Activated naive CD8-positive, alpha-beta T cell treated with anti-CD3 and anti-CD28 coated beads, Interleukin-2, amount 50 U/mL, for 16 hours (primary cell): ENCODE measurements at places on chromosomes 7 and 10.

- DNase-seq = no peak
Measured at GRCh38 chr7:83271212-83272099, 108.8 kb upstream of the PCLO start.

DNA sequence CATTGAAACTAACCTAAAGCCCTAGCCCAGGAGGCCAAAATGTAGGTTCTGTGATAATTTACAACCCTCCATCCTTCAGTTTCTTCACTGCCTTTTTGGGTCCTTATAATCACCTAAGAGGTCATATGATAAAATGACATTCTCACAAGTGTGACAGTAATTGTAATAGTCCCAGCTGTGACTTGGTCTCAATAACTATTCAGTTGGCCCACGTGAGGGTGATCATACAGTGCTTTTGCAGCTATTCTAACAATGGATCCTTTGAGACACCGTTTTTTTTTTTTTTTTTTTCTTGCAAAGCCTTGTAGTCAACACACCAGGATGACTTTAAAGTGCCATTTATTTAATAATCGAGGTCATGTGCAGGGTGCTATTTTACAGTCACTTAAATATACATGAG lies 760.0 kb downstream of the PHTF2 start:
- DNase-seq = no peak

DNA sequence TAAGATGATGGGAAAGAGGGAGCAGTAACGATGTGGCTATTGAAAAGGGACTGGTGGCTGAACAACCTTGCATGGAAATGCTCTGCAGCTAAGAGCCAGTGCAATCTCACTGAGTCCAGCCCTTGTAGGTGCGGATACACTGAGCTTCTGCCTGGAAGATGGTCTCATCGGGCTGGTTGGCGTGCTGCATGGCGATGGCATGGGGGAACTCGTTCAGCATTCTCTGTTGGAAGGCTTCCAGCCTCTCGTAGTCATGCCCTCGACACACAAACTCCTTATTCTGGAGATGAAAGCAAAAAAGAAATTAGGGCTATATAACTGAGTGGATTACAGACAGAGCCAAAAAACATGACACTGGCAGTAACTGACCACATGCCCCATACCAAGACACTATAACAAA lies 197.8 kb upstream of the IMMP2L start:
- no peak for DNase-seq

- DNase-seq = no peak
Measured at GRCh38 chr10:22580711-22581110, 133.7 kb downstream of the PIP4K2A start.

- no peak for DNase-seq
Measured at GRCh38 chr10:33441561-33441960, 107.1 kb upstream of the NRP1 start.

DNA sequence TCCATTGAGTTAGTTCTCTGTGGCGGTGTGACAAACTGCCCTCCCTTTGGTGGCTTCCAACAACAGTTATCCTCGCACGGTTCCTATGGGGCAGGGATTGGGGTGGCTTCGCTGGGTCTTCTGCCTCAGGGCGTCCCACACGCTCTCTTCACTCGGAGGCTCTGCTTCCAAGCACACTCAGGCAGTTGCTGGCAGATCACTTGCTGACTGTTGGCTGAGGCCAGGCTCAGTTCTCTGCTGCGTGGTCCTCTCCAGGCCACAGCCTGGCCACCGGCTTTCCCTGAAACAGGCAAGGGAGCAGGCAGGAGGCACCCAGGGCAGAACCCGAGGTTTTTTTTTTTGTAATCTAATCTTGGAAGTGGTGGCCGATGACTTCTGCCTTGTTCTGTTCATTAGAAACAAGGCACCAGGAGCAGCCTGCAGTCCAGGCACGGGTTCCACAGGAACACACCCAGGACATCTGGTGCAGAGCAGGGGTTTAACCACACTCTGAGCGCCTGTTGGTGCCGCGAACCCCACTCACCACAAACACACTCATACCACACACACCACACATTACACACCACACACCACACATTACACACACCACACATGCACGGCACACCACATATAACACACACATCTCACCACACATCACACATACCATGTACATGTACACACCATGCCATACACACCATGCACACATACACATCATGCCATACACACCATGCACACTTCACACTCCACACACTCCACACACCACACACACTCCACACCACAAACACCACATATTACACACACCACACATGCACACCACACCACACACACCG lies 112.2 kb downstream of the PTPN20 start:
- no peak for DNase-seq

DNA sequence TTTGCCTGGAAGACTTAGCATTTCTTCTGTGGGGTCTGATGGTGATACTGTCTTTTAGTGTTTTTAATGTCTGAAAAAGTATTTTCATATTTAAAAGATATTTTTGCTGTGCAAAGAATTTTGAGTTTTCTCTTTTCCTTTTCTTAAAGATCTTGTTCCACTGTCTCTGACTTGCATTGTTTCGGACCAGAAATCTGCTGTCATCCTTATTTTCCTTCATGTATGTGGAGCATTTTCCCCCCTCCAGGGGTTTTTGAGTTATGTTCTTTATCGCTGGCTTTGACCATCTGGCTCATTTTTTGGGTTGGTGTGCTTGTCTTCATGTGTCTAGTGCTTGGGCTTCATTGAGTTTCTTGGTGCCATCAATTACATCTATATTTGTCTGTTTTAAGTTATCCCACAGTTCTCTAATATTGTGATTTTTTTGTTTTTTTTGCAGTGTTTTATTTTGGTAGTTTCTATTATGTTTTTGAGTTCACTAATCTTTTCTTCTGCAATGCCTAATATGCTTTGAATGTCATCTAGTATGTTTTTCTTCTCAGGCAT lies 119.9 kb downstream of the MGMT start:
- DNase-seq = no peak

GRCh38 chr10:120205368-120206018 lies 251.5 kb upstream of the PLPP4 start:
- DNase-seq = no peak

GRCh38 chr7:105808703-105809590 lies 67.5 kb downstream of the ATXN7L1 start:
- peak; percentile 70 for DNase-seq

GRCh38 chr10:95397747-95398146 lies 106.9 kb upstream of the PDLIM1 start:
- DNase-seq = no peak

DNA sequence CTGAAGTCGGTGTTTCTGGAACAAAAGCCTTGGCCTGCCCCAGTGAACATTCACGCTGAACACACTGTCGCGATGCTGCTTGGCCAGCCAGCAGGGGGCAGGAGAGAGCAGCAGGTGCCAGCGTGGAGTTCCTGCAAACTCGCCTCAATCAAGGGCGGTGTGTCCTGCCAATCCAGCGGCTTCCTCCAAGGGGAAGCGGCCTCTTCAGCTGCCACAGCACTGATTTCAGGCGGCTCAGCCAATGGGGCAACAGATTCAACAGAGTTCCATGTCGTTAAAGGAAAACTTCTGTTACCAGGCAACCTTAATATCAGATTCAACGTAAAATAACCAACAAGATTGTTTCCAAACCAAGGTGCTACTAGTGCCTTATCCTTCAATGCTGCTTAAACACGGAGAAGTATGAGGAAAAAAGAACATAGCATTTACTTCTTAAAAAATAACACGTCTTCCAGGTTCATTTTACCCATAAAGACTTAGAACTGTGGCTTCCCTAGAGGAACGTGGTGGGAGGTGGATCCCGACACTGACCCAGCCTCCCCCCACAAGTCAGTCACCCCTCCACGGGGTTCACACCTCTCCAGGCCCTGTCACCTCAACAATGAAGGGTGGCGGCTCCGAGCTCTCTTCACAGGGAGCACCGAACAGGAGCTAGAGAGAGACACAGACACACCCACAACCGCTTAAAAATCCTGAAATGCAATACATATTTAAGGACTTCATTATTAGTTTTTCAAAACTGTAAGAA lies 178.2 kb downstream of the DIP2C start:
- peak; percentile 54 for DNase-seq

DNA sequence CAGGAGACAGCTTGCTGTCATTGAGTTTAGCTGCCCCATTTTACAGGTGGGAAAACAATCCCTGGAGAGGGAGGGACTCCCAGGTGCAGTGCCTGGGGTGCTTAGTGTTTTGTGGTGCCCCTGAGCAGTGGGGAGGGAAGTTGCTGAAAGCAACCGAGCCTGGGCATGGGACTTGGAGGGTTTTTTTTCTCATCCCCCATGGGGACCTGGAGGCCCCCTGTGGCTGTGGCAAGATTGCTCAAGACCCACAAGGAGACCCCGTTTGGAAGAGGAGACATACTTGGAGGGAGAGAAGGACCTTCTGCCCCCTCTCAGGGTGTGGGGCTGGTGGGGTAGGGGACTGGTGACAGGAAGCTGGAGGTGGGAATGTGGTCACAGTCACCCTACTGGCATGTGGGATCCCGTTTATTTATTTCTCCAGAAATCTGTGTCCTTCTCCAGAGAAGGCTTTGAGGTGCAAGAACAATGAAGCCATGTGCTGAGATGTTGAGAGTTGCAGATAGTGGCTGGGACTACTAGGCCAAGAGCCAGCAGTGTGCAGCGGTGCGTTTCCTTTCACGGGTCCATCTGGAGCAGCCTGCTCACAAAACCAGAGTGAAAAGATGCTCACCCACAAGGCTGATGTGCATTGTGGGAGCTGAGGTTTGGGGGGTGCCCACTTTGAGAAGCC lies 21.5 kb downstream of the ZMIZ1 start:
- no peak for DNase-seq

DNA sequence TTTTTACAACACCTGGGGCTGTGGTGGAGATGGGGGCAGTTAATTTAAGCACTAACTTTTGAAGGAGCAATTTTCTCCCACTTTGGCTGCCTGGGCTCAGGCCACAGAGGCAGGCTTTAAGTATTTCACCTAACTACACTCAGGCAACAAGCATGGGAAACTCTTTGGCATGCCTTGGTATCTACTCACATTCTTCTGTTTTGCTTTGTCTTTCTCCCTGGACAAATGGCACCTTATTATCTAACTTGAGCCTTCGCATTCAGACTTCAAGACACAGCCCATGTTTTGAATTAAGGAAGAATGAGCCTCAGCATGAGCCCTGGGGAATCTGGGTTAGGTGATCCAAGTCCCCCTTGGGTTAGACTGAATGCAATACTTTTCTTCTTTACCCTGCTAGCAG lies 31.8 kb upstream of the BMPER start:
- DNase-seq = no peak

GRCh38 chr10:125629758-125630376 lies 53.1 kb downstream of the TEX36 start:
- no peak for DNase-seq

DNA sequence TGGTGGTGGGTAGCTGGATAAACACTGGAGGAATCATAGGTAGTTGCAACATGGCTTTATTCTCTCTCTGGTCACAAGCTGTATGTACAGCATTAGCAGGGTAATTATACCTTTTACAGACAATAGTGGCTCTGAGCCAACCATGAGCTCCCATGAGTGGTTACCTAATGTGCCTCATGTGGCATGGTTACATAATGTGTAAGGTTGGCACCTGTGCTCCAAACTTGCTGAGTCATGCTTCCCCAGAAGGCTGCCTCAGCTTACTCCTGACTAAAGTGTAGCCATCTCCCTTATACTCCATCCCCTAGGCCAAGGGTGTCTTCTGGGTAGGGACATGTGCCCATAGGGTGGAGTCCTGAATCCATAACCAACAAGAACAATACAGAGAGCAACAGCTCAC lies 345.3 kb upstream of the SEMA3C start:
- no peak for DNase-seq

DNA sequence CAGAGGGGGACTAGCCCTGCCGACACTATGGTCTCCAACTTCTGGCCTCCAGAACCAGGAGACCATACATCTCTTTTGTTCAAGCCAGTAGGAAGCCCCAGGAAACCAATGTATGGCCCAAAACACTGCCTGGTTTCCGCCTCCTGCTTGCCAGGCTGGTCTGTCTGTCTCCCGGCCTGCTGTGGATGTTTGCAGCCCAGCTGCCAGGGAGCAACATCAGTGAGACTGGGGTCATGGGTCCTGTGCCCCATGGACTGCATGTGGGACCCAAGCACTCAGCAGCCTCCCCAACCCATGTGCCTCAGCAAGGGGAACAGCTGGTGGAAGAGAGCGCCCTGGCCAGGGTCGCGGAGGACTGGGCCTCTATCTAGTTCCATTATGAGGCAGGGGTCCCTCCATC lies 33.4 kb upstream of the NUB1 start:
- no peak for DNase-seq

- DNase-seq = no peak
Measured at GRCh38 chr7:113026941-113027340, 59.7 kb downstream of the GPR85 start.

DNA sequence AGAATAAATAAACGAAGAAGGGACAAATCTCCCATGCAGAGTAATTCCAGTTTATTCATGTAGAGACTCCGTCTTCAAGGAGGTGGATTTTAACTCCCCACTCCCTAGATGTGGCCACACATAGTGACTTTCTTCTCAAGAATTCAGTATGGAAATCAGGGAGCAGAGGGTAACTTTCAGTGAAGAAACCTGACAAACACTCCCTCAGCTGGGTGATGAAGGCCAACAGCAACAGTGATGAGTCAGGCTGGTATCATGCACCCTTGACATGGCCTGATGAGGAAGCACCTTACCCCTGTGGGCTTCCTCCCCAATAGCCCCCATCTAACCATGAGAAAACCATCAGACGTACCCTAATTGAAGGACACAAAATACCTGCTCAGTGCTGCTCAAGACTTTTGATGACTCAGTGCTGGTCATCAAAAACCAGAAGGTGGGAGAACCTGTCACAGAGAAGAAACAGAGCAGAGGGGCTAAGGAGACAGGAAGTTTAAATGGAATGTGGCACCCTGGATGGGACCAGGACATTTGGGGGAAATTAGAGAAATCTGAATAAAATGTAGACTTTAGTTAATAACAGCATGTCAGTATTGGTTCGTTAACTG lies 50.6 kb downstream of the ADAMTS14 start:
- no peak for DNase-seq

DNA sequence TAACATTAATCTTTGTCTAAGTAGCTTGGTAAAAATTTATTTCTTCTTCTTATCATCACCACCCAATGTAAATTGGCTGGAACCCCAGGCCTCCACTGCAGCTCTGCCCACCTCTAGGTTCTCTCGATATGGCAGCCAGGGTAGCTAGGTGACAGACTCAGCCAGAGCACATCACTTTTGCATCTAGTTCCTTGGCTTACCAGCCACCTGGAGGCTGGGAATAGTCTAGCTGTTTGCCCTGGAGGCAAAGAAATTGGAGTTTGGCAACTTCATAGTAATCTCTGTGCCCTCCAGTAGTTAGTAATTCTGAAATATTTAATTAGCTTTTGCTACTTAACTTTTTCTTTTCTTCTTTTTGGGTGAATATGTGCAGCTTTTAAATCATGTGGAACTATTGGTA lies 9.4 kb downstream of the IFRD1 start:
- no peak for DNase-seq

DNA sequence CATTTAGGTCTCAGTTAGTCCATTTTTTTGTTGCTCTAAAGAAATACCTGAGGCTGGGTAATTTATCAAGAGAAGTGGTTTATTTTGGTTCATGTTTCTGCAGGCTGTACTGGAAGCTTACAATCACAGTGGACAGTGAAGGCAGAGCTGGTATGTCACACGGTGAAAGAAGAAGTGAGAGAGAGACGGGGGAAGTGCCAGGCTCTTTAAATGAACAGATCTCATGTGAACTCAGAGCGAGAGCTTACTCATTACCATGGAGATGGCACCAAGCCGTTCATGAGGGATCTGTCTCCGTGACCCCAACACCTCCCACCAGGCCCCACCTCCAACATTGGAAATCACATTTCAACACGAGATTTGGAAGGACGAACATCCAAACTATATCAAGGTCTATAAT lies 18.9 kb upstream of the PNLIPRP3 start:
- no peak for DNase-seq

- no peak for DNase-seq
Measured at GRCh38 chr7:78080811-78081210, 282.2 kb downstream of the PHTF2 start.
